ENCODE measurements at places on chromosomes 6 and 20.

DNA sequence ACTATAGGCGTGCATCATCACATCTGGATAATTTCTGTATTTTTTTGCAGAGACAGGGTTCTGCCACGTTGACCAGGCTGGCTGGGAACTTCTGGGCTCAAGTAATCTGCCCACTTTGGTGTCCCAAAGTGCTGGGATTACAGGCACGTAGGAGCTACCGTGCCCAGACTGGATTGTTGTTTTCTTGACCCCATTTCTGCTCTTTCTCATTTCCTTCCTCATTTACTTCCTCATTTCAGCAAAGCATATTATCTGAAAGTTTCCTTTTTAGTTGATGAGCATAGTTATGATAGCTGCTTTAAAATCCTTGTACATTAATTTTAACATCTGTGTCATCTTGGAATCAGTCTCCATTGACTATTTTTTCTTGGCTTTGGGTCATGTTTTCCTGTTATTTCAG, 301.0 kb upstream of the RUNX2 start:
- ATAC-seq: no peak

- ATAC-seq: peak; percentile 87
Observed at GRCh38 chr6:127484212-127484863, 25.1 kb upstream of the KIAA0408 start.

DNA sequence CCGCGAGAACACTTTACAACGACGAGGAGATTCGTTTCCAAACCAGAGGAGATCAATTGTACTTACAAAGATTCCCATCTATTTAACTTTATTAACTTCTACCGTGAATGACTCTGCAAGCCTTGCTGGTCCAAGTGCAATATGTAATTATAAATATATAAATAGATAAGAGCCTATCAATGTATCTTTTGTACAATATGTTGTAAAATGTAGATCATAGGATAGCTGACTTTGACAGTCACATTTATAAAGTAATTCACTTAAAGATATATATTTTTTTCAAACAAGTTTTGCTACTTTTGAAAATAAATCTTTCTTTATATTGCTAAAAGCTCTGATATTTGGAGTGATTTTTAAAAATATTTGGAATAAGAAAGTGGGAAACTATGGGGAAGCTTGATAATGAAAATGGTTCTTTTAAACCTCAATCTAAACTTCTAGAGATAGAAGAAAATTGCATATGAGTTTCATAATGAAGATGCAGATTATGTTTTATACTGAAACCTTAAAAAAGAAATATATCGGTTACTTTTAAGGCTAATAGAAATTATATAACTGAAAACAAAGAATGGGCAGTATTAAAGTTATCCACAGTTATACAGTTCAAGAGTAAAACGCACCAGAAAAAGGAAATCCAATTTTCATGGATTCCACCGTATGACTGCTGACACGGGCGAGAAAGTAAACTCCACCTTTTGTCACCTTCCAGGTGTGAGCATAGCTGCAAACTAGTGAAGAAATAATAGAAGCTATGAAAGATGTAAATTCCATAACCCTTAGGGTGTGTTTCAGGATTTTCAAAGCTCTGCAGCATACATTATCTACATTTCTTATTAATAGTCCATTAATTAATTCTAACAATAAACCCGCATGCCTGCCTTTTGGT, 3.3 kb downstream of the TCF21 start:
- no peak for ATAC-seq

GRCh38 chr20:40606237-40606636, 82.8 kb downstream of the MAFB start:
- no peak for ATAC-seq

- no peak for ATAC-seq
Observed at GRCh38 chr6:1110164-1110563, 201.7 kb upstream of the FOXQ1 start.

DNA sequence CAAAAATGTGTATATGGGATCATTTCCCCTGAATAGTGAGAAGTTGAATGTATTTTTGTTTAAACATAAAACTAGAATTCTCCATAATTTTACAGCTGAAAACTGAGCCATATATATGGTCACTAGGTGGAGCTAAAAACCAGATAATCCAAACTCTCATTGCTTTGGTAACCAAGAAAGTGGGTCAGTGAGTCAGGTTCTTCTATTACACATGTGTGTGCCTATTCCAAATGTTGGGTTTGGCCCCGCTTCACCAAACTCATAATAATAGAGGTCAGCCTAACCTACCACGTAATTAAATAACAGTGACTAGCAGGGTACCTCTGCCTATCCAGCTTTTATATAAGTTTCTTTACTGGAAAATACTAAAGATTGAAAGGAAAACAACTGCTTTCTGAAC, 19.3 kb upstream of the RNGTT start:
- ATAC-seq: peak; percentile 95

DNA sequence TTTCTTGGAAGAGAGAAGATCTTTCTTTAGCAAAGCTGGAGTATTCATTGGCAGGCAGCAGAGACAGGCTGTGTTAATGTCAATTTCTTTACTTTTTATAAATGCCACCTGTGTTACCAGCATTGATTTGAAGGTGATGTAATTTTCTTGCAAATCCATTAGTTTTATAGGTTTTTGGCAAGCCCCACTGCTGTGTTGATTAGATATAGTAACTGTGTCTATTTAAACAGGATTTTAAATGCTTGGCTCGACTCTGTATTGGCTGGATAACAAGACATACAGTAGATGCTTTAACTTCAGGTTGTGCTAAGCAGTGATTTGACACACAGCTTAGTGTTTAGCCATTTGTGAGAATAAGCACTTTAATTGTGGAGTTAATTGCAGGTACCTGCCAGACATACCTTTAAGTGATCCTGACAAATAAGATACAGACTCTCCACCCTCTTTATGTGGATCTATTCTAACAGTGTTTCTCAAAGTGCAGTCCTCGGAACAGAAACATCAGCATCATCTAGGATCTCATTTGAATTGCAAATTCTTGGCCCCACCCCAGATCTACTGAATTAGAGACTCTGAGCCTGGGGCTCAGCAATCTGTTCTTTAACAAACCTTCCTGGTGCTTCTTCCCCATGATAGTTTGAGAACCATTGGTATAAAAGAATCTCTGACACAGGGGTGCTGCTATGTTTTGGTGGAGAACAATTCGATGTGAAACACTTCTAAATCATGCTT, 397.5 kb downstream of the HDGFL1 start:
- no peak for ATAC-seq

DNA sequence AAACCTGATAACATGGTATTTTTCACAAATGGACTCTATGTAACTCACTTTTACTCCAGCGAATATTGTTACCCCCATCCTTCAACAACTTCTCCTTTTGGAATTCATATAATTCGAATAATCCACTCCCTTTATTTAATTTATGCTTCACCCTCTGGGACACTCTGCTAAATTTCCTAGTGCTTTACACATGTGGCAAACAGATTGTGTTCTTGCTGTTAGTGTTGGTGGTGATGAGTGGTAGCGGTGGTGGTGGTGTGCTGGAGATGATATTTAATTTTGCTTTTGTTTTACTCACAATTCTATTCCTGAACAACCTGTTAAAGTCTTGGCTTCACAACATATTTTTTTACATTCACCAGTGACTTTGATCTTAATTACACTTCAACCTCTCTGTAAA, 32.8 kb downstream of the HTR1B start:
- no peak for ATAC-seq

GRCh38 chr20:2873010-2873746, at the start of gene PTPRA:
TSS of gene PTPRA (plus strand) at chr20:2873481. CDS start at chr20:2964278, 90,797 bp downstream.
- ATAC-seq: peak; percentile 97

DNA sequence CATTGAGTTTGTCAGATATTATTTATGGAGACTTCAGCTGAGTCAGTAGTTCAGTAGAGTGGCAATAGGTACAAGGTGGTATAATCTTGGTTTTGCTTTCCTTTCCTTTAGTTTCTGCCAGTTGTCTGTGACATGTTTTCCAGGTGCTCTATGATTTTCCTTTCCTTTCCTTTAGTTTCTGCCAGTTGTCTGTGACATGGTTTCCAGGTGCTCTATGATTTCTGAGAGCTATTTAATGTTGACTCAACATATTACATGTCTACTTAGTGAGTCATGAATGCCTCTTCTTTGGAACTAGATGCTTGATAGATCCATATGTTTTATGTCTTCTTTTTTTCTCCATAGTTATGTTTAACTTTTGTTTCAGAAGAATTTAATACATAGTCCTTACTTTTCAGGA, 186.4 kb upstream of the DEFB112 start:
- no peak for ATAC-seq

- ATAC-seq: no peak
Observed at GRCh38 chr20:51639206-51639832, 96.8 kb upstream of the NFATC2 start.

GRCh38 chr6:15490242-15491100, 172.4 kb downstream of the DTNBP1 start:
- ATAC-seq: no peak
